ENCODE measurements at places on chromosomes 5 and 9.

GRCh38 chr5:167576897-167577296, 714.5 kb upstream of the WWC1 start:
- DNase-seq, result no peak

DNA sequence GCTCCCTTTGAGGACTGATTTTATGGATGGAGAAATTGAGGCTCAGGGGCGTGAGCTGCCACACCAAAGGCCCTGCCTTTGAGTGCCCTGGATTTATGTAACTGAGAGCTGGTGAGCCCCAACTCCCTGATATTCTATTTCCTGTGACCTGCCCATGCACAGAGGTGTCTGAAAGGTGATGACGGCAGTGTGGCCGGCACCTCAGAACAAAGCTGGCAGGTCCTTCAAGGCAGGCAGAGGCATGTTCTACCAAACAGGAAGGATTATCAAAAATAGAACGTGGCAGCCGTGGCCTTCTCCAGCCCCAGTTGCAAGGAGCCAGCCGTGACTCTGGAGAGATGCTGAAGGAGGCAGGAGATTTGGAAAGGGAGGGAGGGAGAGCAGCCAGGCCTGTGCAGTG, 36.2 kb downstream of the INSYN2B start:
- DNase-seq, result no peak

DNA sequence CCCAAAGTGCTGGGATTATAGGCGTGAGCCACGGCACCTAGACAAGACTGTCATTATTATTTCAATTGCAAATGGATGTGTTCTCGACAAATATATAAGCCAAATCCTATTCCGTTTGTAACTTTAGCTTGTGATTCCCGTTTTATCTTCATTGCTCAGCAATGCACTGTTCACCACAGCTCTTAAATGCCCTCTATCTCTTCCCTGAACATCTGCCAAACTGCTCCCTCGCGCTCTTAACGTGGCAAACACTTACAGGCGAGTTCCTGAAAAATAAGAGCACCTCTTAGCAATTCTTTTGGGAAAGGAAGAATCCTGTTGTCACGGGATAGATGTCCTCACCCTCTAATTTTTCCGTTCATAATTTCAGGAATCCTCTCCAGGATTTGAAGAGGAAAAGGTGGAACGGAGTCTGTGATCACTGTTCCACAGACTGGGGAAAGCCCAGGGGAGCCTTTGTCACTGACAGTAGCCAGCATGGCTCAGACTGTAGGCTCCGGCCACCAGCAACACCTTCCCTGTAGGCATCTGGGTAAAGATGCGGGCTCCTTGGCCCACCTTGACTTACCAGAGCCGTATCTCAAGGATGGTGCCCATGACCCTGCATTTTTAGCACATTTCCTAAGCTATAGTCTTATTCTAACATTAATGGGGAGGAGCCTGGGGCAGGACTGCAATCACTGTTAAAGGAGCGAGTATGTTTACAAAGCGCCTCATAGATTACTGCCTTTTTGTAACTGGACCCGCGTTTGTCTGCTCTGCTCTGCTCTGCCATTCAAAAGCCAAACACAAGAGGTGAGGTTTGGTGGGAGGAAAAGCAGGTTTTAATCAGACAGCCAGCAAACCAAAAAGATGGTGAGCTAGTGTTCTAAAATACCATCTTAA, 20.2 kb upstream of the GNPDA1 start:
- no peak for DNase-seq

DNA sequence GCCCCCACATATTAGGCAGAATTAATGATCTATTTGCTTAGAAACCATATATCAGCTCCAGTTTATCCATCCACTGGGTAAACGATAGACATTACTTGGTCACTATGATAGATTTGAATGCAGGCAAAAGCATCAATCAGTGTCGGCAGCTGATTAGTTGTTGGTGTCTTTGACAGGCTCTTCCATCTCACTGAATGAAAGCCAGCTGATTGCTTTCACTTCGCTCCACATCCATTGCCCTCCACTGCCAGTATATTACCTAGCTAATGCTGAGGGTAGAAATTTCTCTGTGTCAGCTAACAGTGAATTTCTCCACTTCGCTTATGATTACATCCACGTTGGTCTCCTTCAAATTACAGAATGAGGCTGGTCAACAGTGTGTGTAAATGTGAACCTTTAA, 821.3 kb upstream of the TYRP1 start:
- DNase-seq, result no peak

DNA sequence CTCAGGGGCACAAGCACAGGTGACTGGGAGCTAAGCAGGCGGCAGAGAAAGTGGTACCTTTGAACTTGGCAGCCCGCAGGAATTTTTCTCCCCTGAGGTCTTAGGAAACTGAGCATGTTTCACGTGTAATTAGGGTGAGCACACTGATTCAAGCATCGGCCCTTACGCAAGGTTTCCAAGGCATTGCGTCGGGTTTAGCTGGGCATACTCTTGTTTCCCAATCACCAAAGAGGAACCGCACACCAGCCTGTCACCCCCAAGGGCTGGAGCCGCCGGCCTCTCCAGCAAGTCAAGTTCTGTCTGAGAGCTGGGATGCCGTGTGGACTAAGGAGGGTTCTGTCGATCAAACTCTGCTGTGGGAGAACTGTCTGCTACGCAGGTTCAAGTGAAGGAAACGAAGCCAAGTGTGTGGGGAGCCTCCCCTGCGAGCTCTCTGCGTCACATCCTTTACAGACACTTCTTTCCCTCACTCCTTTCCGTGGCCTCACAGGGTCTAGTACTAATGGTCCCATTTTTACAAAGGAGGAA, 53.0 kb downstream of the ERGIC1 start:
- no peak for DNase-seq

DNA sequence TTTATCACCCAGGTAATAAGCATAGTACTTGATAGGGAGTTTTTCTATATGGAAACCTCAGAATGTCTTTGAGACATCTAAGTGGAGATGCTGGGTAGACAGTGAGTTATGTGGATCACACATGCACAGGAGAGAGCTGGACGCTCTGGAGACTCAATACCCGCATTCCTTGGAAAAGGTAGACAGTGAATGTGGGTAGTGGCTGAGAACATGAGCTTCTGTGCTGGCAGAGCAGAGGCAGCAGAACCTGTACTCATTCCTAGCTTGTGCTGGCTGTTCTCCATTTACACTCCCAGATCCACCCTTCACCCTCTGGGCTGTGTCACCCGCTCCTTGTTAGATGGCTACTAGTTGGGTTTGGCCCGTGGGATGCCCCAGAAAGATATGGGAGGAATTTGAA, 269.8 kb downstream of the ASTN2 start:
- DNase-seq, result no peak

GRCh38 chr9:116757030-116757429, 69.9 kb downstream of the TRIM32 start:
- no peak for DNase-seq

DNA sequence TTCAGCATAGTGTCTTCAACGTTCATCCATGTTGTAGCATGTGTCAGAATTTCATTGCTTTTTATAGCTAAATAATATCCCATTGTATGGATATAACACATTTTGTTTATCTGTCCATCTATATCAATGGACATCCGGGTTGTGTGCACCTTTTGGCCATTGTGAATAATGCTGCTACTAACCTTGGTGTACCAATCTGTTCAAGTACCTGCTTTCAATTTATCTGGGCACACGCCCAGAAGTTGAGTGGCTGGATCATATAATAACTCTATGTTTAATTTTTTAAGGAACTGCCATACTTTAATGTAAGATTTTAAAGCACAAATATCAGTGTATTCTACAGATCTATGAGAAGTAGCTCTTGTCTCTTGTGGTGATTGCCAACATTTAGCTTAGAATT, 43.5 kb downstream of the SCAI start:
- DNase-seq, result no peak

DNA sequence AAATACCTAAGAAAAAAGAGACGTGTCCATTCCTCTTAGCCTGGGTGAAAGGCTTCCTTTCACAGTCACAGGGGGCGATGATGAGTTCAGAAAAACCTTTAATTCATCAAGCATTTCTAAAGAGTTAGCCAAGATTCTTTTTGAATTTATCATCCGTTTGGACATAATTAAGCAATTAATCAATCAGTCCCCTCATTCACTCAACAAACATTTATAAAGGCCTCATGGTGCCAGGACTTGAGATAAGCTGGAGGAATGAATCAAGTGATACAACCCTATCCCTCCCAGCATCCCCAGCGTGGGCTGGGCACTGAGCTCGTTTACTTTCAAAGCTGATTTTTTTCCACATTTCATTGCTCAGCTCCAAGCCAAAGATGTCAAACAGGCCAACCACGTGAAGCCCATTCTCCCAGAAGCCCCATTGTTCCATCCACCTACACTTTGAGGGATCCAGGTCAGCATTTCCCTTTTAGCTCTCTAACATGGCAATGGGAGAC, 140.5 kb downstream of the SLIT3 start:
- no peak for DNase-seq

DNA sequence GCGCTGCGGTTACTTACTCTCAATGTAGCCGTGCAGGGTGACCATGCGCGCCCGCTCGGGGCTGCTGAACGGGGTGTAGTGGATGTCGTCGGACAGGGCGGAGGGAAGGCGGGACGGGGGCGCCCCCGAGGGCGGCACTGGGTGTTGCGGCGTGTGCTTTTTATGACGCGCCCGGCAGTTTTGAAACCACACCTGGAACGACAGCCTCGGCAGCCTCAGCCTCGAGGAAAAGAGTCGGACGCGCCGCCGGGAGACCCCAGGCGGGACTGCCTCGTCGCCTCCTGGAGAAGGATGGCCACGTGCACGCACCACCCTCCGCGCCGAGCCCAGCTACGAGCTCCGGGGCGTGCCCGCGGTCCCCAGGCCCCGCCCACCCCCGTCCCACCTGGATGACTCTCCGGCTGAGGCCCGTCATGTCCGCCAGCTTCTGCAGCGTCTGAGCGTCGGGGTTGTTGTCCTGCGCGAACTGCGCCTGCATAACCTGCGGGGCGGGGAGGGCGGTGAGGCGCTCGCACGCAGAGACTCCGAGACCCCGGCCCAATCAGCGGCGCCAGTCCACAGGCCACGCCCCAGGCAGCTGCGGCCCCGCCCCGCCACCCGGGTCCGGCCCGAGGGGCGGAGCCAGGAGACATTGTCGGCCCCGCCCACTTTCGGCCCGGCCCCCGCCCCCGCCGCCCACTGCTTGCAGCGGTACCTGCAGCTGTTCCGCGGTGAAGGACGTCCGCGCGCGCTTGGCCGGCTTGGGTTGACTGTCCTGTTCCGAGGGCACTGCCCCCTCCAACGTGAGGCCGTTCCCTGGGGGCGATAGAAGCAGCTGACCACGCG, 15.0 kb downstream of the LHX6 start:
- DNase-seq, result no peak

- DNase-seq, result no peak
Observed at GRCh38 chr5:156169495-156169894, 157.5 kb upstream of the SGCD start.

GRCh38 chr9:131289301-131290035, at the start of gene PLPP7:
PLPP7 (plus strand) TSS chr9:131289723; CDS start chr9:131289998, 275 bp downstream.
- DNase-seq, result no peak

GRCh38 chr9:8033794-8034193, 234.2 kb upstream of the DMAC1 start:
- DNase-seq, result no peak

GRCh38 chr9:72037571-72037970, 22.8 kb downstream of the C9orf57 start:
- no peak for DNase-seq

- DNase-seq, result no peak
Observed at GRCh38 chr5:181229996-181230395, 6.9 kb downstream of the TRIM41 start.

DNA sequence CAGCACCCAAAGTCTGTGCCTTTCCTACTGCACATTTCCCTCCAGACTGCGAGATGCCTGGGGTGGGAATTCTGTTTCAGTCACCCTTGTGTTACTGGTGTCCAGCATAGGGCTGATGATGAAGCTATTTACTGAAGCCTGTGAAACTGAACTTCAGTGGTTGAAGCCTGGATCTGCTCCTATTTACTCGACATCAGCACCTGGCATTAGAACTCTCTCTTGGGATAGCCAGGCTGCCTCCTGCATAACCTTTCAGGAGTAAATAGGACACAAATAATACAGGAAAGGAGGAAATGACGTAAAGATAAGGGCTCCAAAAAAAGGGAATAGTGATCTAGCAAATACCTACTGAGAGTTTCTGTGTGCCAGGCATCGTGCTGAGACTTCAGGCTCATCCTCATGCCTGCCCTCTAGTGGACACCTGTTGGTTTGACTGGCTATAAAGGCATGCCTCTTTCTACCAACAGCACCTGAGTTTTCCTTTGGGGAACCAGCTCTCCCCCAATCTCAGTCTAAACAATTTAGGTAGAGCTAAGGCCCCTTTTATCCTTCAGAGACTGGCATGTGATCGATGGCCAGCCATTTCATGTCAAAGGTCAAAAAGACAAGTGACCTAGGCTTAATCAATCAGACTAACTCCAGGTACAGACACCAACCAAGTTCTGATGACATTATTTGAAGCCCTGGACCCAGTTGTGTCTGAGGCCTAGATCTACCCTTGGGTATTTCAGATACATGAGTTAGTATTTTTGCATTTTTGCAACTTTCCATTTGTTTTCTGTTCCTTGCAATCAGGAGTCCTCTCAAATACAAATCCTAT, 192.1 kb upstream of the TRIM32 start:
- no peak for DNase-seq

GRCh38 chr5:3362606-3362910, 233.1 kb upstream of the IRX1 start:
- DNase-seq, result no peak

DNA sequence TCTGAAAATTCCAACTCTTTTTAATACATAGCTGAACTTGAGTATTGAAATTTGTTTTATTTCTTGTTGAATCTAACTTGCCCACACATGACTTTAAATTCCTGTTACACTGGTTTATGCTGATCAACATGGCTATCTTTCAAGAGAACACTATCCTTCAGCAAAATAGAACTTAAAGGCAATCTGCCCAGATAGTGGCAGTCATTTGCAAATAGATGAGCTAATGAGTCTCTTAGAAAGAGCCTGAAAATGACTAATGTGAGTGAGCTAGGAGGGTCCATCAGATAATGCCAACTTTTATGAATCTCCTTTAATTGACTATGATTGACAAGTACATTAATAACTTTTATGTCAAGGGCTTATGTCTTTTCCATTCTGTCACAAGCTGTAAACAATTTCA, 1360.8 kb upstream of the C9orf72 start:
- no peak for DNase-seq

- no peak for DNase-seq
Observed at GRCh38 chr9:26483991-26484390, 408.6 kb downstream of the CAAP1 start.

- DNase-seq, result no peak
Observed at GRCh38 chr9:85067792-85068191, 398.3 kb downstream of the NTRK2 start.

- no peak for DNase-seq
Observed at GRCh38 chr9:104958751-104959150, 30.8 kb upstream of the ABCA1 start.

DNA sequence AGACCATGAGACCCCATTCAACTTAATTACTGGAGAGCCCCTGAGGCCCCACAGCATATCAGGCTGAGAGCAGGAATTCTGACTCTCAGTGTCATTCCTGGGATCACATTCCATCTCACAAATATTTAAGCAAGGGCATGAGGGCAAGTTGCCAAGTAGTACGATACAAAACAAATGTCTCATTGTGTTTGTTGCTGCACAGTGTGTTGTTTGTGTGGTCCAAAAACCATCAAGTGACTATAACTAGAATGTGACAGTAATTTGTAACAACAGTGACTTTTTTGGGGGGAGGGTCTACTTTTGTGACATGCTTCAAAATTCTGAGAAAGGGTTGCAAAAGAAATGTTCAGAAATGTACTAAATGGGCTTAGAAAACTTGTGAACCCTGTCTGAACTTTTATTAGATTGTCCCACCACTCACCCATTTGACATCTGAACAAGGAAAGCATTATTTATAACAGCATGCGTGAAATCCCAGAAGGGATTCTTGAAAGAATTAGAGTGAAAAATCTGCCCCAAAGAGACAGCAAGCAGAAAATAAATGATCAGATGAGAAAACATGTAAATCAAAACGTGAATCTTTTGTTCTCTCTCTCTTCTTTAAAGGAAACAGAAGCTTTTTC, 347.0 kb downstream of the NTRK2 start:
- no peak for DNase-seq

Data from activated naive CD4-positive, alpha-beta T cell (primary cell).